ENCODE measurements at places on chromosomes 6 and 20. TPM values are rescaled to one million over a fixed set of nuclear protein-coding genes. Genes with fewer than 3 reads are reported as not detected.

Gene BMP2
- not detected for total RNA-seq

Gene CRISP3
- total RNA-seq, result not detected

Gene GLP1R
- not detected for total RNA-seq

Gene PSORS1C1
- total RNA-seq, result 0.57 TPM

Gene EBF4
- total RNA-seq, result 0.27 TPM

Gene TLDC2
- not detected for total RNA-seq

DNA sequence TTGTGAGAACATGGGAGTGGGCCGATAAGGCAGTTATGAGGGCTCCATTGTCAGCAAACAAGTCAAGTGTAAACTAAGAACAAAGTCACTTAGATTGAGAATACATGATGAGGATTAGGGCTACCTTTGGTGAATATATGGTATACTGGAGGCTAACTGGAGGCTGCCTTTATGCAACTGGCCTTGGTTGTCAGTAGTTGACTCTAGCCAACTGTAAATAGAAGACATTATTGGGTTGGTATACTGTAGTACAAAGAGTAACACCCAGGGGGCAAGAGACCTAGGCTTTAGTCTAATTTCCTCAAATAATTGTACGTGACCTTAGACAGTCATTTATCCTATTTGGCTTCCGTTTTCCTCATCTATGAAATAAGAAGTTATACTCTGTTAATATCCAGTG is 235.2 kb downstream of the ARID1B start:
- DNase-seq, result no peak

GRCh38 chr6:29465801-29466200 is 8.8 kb downstream of the OR2H1 start:
- DNase-seq, result no peak

- no peak for DNase-seq
Measured at GRCh38 chr6:5083307-5083583, 1.9 kb upstream of the PPP1R3G start.

GRCh38 chr6:33925936-33926335 is 122.1 kb upstream of the MLN start:
- no peak for DNase-seq

DNA sequence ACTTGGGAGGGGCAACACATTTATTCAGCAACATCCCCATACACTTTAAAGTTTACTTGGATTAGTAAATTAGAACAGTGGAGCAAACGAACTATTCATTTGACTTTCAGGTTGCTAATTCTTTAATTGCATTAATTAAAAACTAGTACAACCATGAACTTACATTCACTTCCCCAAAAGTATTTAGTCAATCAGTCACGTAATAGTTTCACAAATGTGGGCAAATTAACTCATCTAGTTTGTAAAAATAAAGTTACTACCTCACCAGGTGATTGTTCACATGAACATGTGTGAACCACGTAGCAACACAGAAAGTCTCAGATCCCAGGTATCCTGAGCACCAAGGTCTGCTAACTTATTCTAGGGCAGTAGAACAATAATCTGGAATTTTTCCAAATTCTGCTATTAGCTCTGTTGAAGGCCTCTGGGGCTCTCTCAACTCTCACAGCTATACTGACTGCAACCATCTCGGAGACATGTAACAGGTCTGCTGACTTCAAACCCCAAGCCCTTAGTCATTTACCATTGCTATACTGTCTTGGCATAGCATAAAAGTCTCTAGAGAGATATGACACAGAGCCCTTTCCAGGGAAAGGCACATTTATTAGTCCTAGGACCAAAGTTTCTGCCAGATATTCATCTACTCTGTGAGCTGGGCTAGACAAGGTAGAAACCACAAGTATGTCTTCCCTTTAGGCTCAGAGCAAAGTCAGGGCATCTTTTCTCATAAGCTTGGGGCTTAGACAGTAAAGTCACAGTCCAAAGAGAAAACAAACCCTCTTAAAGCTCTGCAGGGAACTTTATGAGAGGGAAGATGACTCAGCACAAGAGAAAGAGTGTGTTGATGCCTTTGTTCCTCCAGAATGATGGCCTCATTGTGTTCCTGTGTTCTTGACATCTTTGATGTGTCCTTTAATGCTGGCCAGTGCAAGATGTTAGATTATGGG is 50.9 kb upstream of the CCDC28A start:
- DNase-seq, result no peak

DNA sequence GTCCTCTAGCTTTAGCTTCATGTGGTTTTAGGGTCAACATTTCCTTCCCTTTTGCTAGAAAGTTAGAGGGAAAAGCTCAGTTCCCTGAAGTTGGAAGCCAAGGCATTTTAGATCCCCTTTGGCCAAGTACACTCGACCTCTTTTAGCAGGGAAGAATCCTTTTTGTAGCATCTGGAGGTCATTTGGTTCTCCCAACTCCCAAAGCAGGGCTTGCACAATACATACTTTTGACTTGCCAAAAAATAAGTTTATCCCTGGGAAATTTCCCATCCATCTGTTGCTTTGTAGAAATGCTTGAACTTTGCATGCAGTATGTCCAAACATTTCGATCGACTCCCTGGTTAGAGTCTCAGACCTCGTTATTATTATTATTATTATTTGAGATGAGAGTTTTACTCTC is 4.6 kb upstream of the EDEM2 start:
- DNase-seq, result no peak

- no peak for DNase-seq
Measured at GRCh38 chr6:47075741-47076421, 33.7 kb upstream of the ADGRF1 start.

- DNase-seq, result no peak
Measured at GRCh38 chr6:82348130-82348529, 15.5 kb upstream of the TPBG start.

DNA sequence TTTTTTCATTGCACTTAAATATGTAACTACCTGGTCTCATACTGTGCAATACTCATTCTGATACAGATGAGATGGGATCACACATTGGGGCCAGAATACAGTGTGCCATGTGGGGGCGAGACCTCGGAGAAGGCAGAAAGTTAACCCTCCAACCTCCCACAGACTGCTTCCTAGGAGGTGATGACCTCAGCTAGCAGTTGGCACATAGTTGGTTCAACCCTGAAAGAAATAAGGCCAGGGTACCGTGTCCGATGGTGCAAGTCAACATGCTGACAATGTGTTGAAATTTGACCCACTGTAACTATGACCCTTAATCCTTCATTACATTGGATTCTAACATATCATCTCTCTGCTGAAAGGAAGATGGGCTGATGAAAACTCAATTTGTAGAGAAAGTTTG is 61.9 kb downstream of the GJA10 start:
- DNase-seq, result no peak

DNA sequence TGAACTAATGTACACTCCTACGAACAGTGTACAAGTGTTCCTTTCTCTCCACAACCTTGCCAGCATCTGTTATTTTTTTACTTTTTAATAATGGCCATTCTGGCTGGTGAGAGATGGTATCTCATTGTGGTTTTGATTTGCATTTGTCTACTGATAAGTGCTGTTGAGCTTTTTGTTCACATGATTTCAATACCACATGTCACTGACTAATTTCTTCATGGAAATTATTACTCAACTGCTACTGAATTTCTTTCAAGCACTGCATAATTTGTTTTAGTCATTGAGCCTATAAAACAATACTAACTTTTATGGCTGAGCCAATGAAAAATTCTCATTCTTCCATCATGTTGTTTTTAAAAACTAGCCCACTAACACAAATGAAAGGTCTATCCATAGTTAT is 115.4 kb downstream of the FRK start:
- DNase-seq, result no peak

DNA sequence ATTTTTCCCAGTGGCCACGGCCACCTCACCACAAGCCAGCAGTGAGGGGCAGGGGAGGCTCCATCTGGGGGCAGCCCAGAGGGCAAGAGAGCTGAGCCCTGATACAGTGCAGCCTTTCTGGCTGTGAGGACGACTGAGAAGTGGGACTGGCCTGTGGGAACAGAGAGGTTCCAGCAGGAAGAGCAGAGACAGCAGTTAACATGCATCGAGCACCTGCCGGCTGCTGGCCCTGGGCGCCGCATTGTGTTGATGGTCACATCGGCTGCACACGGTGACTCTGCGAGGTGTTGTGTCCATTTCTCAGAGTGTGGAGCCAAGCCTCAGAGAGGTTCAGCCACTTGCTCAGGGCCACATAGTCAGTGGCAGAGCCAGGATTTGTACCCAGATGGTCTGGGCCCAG is 9.8 kb downstream of the FOXS1 start:
- no peak for DNase-seq

DNA sequence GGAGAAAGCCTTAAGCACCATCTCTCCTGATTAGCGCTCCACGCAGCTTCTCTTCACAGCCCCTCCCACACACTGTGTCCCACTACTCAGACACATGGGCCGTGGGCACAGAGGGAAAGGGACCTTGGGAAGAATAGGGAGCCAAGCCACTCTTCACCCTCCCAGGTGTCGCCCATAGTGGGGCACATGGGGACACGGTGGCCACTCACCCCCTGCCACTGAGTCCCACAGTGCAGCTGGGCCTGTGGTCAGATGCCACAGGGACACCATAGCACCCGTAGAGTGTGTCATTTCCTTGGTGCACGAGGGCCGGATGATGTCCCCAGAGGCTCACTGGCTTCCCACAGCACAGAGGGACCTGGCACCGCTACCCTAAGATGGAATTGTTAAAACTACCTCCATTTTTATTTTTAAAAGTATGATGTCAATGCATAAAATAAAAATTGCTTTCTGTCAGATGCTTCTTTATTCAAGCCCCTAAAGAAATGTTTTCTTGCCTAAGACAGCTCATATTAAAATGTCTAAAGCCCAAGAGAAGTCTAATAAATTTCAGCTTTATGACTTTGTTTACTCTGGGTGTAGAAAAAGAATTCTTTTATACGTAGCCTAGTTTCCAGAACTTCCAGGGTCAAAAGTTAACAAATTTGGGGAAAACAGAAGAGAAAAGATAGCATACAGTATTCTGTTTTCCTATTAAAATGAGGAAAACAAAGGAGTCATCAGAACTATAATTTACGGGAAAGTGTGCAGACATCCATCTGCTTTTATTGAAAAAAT is 191.0 kb upstream of the SNX9 start:
- DNase-seq, result no peak

- DNase-seq, result no peak
Measured at GRCh38 chr6:134714113-134714512, 235.8 kb downstream of the ALDH8A1 start.

GRCh38 chr6:136753624-136754023 is 38.7 kb downstream of the MAP3K5 start:
- DNase-seq, result peak; percentile 85

GRCh38 chr6:113855500-113856374 is 1.4 kb upstream of the MARCKS start:
- DNase-seq, result no peak

DNA sequence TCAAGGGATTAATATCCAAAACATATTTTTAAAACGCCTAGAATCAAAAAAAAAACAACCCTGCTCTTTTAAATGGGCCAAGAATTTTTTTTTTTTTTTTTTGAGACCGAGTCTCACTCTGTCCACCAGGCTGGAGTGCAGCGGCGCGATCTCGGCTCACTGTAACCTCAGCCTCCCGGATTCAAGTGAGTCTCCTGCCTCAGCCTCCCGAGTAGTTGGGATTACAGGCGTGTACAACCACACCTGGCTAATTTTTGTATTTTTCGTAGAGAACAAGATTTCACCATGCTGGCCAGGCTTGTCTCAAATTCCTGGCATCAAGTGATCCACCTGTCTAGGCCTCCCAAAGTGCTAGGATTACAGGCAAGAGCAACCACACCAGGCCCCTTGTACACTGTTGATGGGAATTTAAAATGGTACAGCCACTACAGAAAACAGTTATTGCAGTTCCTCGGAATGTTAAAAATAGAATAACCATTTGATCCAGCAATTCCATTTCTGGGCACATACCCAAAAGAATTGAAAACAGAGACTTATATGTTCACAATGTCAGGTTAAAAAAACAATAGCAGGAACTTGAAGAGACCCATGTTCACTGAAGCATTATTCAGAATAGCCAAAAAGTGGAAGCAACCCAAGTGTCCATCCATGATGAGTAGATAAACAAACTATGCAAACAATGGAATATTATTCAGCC is 3.1 kb upstream of the MYL9 start:
- DNase-seq, result no peak

Data from activated CD4-positive, alpha-beta T cell treated with anti-CD3 and anti-CD28 coated beads, Interleukin-2, amount 10 ng/mL, durations not matched to agents 7 days and 5 days (primary cell).